ENCODE measurements at places on chromosomes 3 and 15.

- DNase-seq: peak; percentile 62
These were observed 60.7 kb upstream of the CMTM8 start for GRCh38 chr3:32177702-32178198.

DNA sequence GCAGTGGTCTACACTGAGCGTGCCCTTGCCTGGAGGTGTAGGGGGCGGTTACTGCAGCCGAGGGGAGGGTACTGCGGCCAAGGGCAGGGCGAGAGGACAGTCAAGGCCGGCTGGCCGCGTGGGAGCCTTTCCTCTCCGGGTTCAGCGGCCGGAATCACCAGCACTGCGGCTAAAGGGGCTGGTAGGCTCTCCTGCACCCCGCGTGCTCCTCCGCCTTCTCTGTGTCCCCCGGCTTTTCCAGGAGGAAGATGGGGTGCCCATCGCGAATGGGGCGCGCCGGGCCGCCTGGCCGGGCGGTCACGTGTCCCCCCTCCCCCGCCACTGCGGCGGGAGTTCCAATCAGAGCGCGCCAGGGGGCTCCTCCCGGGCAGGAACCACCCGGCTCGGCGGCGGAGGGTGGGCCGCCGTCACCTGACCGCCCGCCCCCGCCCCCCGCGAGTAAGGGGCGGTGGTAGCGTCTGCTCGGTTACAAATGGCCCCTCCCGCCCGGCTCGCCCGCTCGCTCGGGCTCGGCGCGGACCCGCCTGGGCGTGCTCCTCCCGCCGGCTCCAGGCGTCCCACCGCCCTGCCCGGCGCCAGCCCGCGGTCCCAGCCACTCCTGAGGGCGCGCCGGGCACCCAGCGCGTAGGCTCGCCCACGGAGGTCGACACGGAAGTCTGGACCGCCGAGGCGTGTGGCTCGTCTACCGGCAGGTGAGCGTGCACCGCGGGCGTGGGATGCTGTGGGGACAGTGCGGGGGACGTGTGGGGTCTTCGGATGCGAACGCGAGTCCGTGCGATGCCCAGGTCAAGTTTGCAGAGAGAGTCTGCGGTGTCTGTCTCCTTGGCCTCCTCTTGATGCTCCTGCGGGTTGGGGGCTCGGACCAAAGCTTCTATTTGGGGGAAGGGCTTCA is 242.6 kb upstream of the TOPAZ1 start:
- DNase-seq: no peak

DNA sequence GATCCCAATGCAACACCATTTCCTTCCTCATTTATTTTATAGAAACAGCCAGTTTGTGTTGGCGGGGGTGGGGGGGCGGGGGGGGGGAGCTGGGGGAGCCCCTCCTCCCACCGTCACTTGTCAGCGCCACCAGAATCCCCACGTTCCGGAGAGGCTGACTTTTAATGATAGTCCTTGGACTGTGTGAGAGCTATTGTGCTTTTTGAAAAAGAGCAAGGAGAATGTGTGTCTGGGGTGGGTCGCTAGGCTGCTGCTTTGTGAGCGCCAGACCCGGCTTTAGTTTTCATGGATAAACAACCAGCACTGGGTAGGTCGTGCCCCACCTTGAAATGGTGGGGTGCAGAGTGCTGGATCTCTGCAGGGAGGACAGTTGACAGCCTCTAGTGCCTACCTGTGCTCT is 135.0 kb upstream of the ONECUT1 start:
- no peak for DNase-seq

DNA sequence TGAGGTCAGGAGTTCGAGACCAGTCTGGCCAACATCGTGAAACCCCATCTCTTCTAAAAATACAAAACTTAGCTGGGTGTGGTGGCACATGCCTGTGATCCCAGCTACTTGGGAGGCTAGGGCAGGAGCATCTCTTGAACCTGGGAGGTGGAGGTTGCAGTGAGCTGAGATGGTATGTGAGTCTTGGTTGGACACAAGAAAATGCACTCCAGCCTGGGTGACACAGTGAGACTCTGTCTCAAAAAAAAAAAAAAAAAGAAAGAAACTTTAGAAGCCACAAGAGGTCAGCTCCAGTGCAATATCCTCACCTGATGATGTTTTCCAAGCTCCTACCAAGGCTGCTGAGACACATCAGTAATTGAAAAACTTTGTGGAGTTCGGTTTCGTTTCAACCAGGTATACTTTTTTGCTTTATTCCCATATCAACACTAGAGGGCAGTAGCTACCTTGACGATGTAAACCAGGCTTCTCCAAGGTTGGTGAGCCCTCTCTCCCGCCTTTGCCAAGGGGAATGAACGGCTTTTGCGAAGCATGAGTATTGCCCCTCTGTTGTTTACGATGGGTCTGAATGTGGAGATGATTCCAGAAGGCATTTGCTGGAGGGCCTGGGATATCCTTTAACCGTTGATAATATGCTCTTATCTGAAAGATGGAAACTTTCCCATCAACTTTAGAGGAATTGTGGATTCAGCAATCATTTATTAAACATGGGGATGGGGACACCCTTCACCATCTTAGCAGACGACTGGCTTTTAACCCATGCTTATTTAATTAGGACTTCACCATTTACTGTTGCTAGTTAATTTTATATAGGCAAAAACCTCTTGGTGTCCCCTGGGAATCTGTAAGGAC is 202.8 kb downstream of the SV2B start:
- DNase-seq: peak; percentile 80

DNA sequence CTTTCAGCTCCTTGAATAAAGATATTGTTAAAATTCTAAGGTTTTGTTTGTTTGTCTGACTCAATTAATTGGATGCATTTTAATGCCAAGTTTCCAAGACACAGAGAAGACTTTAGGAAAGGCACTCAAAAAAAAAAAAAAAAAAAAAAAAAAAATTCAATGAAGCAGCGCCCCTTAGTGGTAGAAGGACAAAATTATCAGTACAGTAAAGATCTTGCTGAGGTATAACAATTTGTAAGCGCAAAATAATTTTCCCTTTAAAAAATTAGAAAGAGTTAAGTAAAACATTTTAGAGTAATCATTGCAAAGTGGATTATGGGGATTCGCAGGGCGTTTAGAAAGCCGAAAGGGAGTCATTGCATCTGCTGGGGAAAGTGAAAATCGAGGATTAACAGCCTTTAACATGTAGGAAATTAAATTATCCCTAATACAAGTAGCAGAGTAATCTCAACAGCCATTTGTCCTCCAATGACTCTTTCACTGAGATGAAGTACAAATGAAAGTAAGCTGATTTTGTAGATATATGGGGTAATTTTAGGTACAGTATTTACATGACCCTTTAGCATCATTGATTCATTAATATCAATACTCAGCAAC is 5.8 kb upstream of the DIS3L start:
- peak; percentile 73 for DNase-seq

DNA sequence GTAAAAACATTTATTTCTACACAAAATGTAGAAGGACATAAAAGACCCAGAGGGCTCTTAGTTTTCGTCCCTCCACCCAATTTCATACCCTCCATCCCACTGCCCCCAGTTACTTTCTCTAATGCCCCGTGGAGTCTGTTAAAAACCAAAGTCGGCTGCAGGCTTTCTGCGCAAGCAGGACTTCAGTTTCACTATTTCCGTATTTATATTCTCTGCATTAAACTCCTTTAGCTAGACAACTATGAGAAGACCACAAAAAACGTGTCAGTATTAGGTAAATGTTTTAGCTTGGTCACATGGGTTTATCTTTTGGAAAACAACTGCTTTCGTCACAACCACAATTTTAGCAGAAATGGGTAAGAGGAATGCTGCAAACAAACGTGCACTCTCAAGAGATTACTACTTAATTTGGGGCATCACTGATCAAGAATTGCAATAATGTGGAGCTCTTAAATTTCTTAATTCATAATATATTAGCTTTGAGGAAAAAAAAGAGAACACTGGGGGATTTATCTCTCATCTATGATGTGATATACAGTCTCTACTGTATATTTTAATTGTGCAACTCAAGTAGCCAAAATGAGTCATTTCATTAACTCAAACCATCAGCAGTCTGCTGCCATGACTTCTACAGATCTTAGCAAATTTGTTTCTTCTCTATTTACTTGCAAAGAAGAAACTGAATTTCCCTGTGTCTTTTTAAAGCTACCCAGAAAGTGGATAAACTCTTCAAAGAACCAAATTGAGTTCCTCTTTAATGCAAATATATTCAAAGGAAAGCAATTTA is 740 bp upstream of the NSMCE3 start:
- DNase-seq: peak; percentile 12

DNA sequence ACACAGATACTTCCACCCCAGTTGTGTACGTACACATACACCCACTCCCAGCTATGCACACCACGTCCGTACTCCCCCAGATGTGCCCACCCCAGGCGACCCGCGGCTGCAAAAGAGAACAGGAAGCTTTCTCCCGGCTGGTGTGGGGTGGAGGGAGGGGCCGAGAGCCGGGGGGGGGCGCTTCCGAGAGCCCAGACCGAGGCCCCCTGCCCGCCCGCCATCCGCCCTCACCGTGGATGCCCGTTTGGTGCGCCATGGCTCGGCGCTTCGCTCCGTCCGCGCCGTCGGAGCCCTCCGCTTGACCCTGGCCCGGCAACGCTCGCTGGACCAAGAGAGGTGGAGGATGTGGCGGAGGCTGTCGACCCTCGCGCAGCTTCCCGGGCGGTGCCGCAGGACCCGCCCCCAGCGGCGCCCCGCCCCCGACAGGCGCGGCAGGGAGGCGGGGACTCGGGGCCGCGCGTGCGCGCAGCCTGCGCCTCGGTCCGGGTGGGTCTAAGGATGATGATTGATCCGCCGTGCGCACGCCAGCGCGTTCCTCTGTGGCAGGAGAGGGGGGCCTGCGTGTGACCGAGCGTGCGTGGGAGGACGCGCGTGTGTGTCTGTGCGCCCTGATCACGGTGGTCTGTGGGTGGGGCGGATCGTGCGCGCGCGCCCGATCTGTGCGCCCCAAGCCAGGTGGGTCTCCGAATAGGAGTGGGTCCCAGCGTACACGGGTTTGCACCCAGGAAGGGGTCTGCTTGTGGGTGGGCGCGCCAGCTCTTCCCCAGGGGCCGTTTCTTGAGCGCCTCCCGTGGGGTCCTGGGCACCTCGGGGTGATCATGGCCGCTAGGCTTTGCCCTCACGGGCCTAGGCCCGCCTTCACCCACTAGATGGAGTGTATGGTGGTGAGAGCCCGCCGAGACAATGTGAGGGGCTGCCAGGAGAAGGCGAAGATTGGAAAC is at the start of gene TWF2:
TWF2 (minus strand) TSS at position 398 of the 941 bp plus-strand sequence; CDS start at position 256, 142 bp downstream.
- peak; percentile 72 for DNase-seq

DNA sequence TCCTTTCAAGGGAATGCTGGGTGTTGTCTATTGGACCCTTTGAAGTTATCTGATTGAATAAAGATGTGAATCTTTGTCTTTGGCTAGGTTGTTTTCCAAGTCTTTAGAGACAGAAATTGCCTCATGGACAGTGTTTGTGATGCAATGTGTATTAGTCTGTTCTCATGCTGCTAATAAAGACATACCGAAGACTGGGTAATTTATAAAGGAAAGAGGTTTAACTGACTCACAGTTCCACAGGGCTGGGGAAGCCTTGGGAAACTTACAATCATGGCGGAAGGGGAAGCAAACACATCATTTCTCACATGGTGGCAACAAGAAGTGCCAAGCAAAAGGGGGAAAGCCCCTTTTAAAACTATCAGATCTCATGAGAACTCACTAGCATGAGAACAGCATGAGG is 88.8 kb upstream of the PLXND1 start:
- DNase-seq: peak; percentile 77

Data from inflammatory macrophage treated with lipopolysaccharide for 1 hour (primary cell).